Stimulated activated CD4-positive, alpha-beta T cell treated with anti-CD3 and anti-CD28 coated beads, Interleukin-1b, Interleukin-23, amount 100 ng/mL, for 24 hours (primary cell): ENCODE measurements at places on chromosomes 4 and X.

GRCh38 chrX:125604448-125604847 lies 284.8 kb downstream of the TEX13C start:
- no peak for DNase-seq

GRCh38 chrX:43892336-43892870 lies 10.2 kb upstream of the MAOB start:
- no peak for DNase-seq

DNA sequence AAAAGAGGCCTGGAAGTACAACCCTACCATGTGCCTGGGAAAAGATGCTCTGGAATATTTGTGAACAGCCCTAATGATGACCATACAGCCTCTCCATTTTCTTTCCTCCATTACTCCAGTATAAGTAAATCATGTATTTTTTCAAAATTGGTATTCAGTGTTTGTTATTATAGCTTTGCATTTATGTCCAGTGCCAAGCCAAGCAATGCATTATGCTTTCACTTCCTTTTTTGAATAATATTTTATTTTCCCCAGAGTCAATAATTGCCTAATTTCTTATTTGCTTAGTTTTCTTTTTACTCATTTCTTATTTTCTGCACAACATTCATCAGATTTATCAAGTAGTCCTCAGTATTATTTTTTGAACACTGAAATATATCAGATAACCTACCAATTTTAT lies 49.3 kb upstream of the EOLA2 start:
- no peak for DNase-seq

DNA sequence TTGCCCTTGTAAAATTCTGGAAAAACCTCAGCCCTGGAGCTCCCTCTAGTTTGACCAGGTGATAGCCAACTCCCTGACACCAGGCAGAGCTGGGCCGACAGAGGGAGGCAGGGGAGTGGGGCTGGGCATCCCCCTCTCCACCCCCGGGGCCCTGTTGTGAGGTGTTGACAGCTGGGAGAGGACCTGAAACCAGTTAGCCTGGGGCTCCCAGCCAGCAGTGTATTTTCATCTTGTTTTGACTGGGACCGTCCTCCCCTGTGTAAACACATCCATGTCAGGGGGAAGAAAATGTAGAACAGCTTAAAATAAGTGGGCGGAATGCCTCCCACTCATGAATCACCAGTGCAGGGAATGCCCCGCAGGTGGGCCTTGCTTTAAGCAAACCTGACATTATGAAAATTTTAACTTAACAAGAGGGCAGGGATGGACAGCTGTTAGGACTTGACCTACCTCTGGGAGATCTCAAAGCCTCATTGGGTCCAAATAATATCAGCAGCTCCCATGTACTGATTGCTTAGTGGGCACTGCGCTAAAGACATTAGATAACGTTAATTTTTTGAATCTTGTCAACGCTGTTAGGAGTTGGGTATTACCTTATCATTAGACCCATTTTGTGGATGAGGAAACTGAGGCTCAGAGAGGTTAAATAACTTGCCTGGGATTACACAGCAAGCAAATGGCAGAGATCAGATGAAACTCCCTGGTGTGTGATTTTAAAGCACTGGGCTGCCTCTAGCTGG lies 45.9 kb downstream of the TSC22D3 start:
- DNase-seq = no peak

- DNase-seq = no peak
These were observed 187.9 kb downstream of the KDR start for GRCh38 chr4:54937501-54937900.

DNA sequence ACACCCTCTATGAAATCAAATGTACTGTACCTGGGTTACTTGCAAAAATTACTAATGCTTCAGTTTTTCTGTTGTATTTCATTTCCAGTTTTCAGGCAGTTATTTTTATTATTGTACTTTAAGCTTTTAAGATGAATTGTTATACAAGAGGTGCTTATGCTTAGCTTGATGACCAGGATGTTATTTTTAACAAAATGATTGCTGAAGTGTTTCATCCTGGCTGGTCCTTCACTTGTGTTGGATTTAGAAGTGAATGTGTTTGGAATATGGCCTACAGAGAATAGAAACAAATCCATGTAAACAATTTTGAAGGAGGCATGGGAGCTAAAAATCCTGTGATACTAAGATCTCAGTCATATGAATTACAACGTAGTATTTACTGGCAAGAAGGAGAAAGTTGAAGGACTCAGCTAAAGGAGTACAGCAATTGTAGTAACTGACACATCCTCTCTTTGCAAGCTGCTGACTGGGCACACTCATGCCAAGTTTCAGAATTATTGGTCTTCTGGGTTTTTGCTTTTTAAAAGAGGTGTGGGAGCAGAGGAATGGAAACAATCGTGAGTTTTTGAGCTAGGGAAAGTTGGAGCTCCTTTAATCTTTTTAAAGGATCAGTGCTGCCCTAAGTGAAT lies 9.2 kb downstream of the UBE2A start:
- DNase-seq = no peak
